Effector CD4-positive, alpha-beta T cell (primary cell): ENCODE measurements at places on chromosomes 16 and 17.

- no peak for DNase-seq
Observed at GRCh38 chr17:76314392-76315227, 6.5 kb upstream of the QRICH2 start.

- no peak for DNase-seq
Observed at GRCh38 chr17:51638971-51639370, 378.6 kb downstream of the UTP18 start.

DNA sequence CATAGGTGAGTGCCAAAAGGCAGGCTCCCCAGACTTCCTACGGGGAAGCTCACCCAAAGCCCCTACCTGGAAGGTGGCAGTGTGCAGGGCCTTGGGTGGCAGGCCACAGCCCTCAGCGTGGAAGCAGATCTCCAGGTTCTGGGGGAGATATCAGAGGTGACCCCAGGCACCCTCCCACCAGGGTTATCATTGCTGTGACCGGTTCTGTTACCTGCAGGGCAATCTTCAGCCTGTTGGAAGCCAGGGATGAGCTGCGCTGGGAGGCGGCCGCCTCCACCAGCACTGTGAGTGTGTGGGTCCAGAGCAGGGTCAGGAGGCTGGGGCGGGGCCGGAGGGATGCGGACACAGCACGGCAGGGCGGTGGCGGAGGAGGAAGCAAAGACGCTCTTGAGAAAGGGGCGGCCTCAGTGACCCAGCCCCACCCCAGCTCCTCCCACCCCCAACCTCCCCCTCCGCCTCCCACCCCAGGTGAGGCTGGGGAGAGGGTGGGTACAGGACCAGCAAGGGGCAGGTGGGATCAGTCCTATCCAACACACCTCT, 13.1 kb downstream of the UNC13D start:
- DNase-seq, result no peak

- no peak for DNase-seq
Observed at GRCh38 chr16:79316004-79316458, 284.5 kb downstream of the MAF start.

DNA sequence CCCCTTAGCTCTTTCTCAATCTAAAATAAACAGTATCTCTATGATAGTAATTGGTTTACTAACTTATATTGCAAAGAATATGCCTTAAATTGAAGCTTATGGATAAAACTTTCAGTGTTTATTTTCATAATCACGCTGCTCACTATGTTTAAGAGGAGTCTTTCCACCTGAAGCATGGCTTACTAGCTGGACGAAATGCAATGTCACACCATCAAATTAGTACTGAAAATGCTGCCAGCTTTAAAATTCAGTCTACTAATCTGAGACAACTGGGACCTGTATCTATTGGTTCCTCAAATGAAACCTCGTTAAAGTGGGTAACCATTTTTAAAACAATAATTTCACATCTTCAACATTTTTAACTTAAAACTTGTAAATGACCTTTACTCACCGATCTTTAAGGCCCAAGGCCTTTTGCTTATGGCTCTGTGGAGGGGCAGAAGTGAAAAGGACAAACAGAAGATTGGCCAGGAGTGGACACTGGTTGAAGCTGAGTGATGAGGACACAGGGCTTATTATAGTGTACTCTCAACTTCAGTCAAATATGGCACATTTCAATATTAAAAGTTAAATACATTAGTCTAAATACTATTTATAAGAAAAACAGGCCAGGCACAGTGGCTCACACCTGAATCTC, 212.8 kb upstream of the WSB1 start:
- no peak for DNase-seq

- DNase-seq, result no peak
Observed at GRCh38 chr16:50899951-50900350, 158.1 kb downstream of the CYLD start.
